ENCODE measurements at places on chromosomes 7 and 10. TPM values are rescaled to one million over a fixed set of nuclear protein-coding genes. Genes with fewer than 3 reads are reported as not detected.

Gene ADAM12
- total RNA-seq: 81.4 TPM

GRCh38 chr7:77537136-77537777, at the start of gene PTPN12:
Gene PTPN12, plus strand, starts transcription at chr7:77537295. Its CDS starts 252 bp downstream, at chr7:77537547.
- peaks cover 46% of the 10 kb centered on the region for H3K4me1 ChIP-seq
- peaks cover 4% of the 10 kb centered on the region for H3K27me3 ChIP-seq
- H3K27ac ChIP-seq: peak within 1 kb of the TSS; percentile 99

DNA sequence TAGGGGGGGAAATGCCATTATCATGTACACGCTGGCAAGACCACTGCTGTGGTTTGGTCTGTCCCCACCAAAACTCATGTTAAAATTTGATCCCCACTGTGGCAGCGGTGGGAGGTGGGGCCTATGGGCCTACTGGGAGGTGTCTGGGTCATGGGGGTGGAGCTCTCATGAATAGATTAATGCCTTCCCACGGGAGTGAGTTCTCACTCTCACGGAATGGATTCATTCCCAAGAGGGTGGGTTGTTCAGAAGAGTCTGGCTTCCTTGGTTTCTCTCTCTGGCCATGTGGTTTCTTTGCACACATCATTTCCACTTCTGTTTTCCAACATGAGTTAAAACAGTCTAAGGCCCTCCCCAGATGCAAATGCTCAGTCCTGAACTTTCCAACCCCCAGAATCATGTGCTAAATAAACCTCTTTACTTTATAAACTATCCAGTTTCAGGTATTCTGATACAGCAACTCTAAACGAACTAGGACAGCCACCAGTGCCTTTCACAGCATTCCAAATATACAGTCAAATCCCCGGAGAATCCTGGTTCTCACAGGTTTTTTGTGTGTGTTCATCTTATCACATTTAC, 44.3 kb downstream of the SMURF1 start:
- no peaks in the 10 kb centered on the region for H3K27me3 ChIP-seq
- H3K27ac ChIP-seq: peak overlapping the region; percentile 90
- DNase-seq: no peak
- H3K4me3 ChIP-seq: peak overlapping the region; percentile 64
- H3K36me3 ChIP-seq: peaks cover 3% of the 10 kb centered on the region

Gene NRAP
- not detected for total RNA-seq

DNA sequence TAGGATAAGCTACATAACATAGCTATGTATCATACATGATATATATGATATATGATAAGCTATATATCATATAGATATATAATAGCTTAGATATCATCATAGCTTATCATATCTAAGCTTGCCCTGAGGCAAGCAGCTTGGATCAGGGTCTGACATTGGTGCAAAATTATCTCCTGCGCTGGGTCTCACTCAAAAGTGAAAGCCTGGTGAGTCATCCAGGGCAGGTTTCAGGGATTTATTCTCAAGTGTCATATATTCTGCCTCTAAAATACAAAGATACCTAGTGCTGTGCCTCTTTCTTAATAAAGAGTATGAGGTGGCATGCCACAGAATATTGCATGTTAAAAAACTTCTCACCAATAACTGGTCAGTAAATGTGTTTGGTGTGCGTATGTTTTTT, 105.9 kb downstream of the CDC14C start:
- no peak overlapping the region for H3K4me3 ChIP-seq
- H3K4me1 ChIP-seq: no peaks in the 10 kb centered on the region
- no peak overlapping the region for H3K27ac ChIP-seq
- H3K27me3 ChIP-seq: no peaks in the 10 kb centered on the region
- H3K36me3 ChIP-seq: no peaks in the 10 kb centered on the region

Gene NUTM2E
- total RNA-seq: 1.6 TPM

Gene GOLGA7B
- total RNA-seq: 0.36 TPM

DNA sequence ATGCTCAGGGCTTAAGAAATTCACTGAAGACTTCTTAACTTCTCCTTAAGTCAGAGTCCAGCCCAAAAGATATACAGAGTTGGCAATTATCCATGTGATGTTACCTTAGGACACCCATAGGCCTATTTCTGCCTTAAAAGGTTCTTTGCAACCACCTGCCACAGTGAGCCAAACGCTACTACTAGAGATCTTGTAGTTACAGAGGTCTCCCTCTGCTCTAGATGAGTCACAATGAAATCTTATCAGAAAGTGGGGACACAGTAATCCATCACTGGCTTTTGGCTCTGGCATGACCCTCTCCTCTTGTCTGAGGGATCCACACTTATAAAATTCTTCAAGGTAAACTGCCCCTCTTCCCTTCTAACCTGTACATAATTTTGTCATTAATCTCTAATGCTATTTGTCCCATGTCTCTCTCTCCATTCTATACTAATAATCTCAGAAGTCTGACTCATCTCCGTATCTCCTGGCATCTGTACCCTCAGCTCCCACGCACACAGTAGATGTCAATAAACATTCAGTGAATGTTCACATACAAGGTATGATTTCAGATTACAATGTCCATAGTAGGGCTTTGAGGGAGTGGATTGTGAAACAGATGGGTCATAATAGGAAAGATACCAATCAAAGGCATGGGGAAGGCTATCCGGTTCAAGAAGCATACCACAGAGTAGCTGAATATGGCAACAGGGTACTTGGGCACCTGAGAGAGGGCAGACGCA, 112.1 kb downstream of the SGMS1 start:
- H3K4me1 ChIP-seq: peaks cover 54% of the 10 kb centered on the region
- H3K36me3 ChIP-seq: no peaks in the 10 kb centered on the region
- no peak overlapping the region for H3K4me3 ChIP-seq
- no peak for DNase-seq

- no peak for DNase-seq
- H3K4me3 ChIP-seq: no peak overlapping the region
- peaks cover 8% of the 10 kb centered on the region for H3K27me3 ChIP-seq
- no peaks in the 10 kb centered on the region for H3K36me3 ChIP-seq
- no peaks in the 10 kb centered on the region for H3K4me1 ChIP-seq
These were observed 53.2 kb downstream of the TFAM start for GRCh38 chr10:58438340-58438871.

Gene KAZALD1
- total RNA-seq: 2.9 TPM

Gene ACHE
- total RNA-seq: 1.7 TPM

DNA sequence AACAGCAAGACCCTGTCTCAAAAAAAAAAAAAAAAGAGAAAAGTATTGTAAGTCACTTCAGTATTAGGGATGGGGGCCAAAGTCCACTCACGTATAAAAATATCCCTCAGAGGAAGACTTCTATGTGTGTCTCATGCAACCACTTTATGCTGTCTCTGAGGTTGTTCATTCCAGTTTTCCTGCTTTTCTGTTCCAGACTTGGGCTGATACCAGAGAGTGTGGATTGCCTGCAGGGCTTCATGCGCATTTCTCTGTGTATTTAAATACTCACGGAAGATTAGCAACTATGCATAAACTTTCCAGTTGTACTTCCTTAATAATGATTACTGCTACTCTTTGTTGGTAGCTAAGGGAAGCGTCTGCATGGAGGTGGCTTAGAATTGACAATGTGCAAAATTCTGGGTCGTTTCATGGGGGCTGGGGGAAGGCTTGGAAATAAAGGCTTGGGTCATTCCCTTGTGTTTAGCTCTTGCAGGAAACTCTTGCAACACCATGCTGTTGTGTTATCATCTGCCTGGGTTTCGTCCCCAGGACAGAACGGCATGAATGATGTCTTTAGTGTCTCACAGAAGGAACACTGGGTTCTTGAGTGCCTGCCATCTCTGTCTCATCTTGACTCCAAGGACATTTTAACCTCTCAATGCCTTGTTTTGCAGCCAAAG, 54.1 kb downstream of the KIAA1217 start:
- H3K27ac ChIP-seq: no peak overlapping the region
- no peak overlapping the region for H3K4me3 ChIP-seq
- DNase-seq: no peak
- no peaks in the 10 kb centered on the region for H3K27me3 ChIP-seq
- H3K36me3 ChIP-seq: peaks cover 11% of the 10 kb centered on the region

- DNase-seq: no peak
- H3K4me1 ChIP-seq: no peaks in the 10 kb centered on the region
- H3K4me3 ChIP-seq: no peak overlapping the region
- no peak overlapping the region for H3K27ac ChIP-seq
- H3K36me3 ChIP-seq: peaks cover 42% of the 10 kb centered on the region
These were observed 10.7 kb downstream of the CUTC start for GRCh38 chr10:99742701-99743100.

GRCh38 chr7:111113263-111114017, 22.5 kb downstream of the LRRN3 start:
- H3K27me3 ChIP-seq: no peaks in the 10 kb centered on the region
- peaks cover 34% of the 10 kb centered on the region for H3K4me1 ChIP-seq
- peaks cover 3% of the 10 kb centered on the region for H3K36me3 ChIP-seq
- no peak overlapping the region for H3K27ac ChIP-seq
- no peak for DNase-seq

- H3K27me3 ChIP-seq: no peaks in the 10 kb centered on the region
- no peak overlapping the region for H3K4me3 ChIP-seq
- no peak for DNase-seq
- H3K4me1 ChIP-seq: no peaks in the 10 kb centered on the region
These were observed 615.7 kb downstream of the SORCS1 start for GRCh38 chr10:106548832-106549231.

DNA sequence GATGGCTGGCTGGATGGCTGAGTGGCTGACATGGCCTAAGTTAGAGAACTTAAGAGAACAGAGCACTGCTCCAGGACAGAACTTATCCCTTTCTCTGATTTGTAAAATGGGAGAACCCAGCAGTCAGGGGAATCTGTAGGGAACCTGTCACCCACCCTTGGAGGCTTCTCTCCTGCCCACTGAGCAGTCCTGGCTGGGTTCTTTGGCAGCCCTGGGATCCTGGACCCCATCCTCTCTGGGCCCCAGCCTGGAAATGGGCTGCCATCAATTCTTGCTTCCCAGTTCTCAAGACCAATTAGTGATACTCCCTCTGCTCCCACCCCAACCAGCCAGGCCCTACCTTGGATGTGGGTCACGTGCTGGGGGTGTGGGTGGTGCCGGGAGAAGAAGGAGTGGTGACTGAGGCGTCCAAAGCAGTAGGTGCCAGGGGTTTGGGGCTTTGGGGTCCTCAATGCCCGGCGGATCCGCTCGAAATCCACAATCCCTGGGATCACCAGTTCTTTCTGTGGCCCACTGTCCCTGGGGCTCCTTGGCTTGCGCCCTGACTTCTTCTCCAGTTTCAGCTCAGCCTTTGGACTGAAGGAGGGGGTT, 3.6 kb downstream of the TBATA start:
- no peak overlapping the region for H3K4me3 ChIP-seq
- no peaks in the 10 kb centered on the region for H3K4me1 ChIP-seq
- no peaks in the 10 kb centered on the region for H3K36me3 ChIP-seq
- DNase-seq: no peak

GRCh38 chr10:114855776-114856543, 34.4 kb downstream of the FHIP2A start:
- DNase-seq: no peak
- H3K4me1 ChIP-seq: no peaks in the 10 kb centered on the region
- no peaks in the 10 kb centered on the region for H3K27me3 ChIP-seq
- H3K27ac ChIP-seq: no peak overlapping the region
- peaks cover 13% of the 10 kb centered on the region for H3K36me3 ChIP-seq

DNA sequence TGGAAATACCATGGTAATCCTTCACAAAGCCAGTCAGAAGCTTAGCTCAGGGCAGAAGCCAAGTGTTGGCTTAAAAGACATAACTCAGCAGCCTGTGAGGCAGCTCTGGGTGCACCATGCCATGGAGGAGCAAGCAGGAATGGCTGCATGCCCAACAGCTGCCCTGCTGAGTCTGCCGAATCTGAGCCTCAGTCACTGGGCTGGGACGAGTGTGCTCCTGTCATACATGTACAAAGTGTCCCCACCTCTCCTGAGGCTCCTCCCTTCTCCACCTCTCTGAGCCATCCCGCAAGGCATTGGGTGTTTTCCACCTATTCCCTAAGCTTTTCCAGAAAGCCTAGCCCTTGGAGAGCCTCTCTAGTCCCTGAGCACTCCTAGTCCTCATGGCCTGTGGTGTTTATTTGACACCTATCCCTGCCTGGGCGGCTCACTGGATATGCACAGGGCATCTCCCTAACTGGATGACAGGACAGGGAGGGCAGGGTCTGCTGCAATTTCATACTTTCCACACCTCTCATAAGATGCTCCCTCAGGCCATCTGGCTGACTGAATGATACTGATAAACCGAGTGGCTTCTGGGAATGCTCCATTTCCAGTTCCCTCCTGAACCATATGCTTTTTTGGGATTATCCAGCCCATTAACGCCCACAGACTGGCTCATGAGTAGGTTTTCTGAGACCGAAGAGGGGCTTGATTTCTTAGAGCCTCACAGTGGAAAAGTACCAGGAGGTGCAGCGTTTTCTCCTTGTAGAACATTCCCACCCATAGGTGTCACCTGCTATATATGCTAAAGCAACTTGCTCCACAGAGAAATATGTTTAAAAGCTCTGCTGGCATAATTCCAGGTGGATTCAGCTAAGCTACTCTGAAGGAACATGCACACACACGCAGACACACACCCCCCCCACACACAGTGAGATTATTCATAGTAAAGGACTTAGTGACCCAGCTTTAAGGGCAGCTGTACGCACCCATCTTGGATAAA, 199.3 kb downstream of the SNX10 start:
- no peak overlapping the region for H3K27ac ChIP-seq
- no peak overlapping the region for H3K4me3 ChIP-seq
- H3K4me1 ChIP-seq: no peaks in the 10 kb centered on the region
- no peak for DNase-seq
- peaks cover 3% of the 10 kb centered on the region for H3K27me3 ChIP-seq

Gene VKORC1L1
- total RNA-seq: 33.6 TPM

GRCh38 chr10:86775870-86776180, 19.4 kb downstream of the BMPR1A start:
- H3K4me1 ChIP-seq: peaks cover 30% of the 10 kb centered on the region
- peak overlapping the region; percentile 65 for H3K27ac ChIP-seq
- peaks cover 2% of the 10 kb centered on the region for H3K36me3 ChIP-seq
- H3K4me3 ChIP-seq: no peak overlapping the region
- no peak for DNase-seq

- H3K4me3 ChIP-seq: no peak overlapping the region
- H3K36me3 ChIP-seq: no peaks in the 10 kb centered on the region
- no peak overlapping the region for H3K27ac ChIP-seq
- peaks cover 9% of the 10 kb centered on the region for H3K4me1 ChIP-seq
- DNase-seq: no peak
- no peaks in the 10 kb centered on the region for H3K27me3 ChIP-seq
These were observed 33.0 kb downstream of the MAGI2 start for GRCh38 chr7:79420464-79420863.

GRCh38 chr7:3591944-3592343, 290.9 kb downstream of the SDK1 start:
- H3K36me3 ChIP-seq: no peaks in the 10 kb centered on the region
- H3K4me3 ChIP-seq: no peak overlapping the region
- DNase-seq: no peak
- peaks cover 19% of the 10 kb centered on the region for H3K4me1 ChIP-seq

DNA sequence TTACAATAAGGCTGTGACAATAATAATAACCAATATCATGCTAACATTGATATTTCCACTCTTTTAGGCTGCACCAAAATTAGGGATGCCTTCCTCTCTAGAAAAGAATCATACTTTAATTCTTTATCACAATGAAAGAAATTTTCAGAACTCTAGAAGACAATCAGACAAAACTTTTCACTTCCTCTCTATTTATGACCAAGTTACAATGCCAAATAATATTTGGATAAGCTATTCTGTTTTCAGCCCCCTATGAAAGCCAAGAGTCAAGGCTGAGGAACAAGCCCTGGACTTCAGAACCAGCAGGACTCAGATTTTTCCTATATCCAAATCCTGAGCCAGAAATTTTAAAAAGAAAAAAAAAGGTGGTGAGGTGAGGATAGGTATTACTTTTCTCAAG, 4.6 kb downstream of the HYCC1 start:
- no peaks in the 10 kb centered on the region for H3K36me3 ChIP-seq
- H3K27ac ChIP-seq: no peak overlapping the region
- H3K4me3 ChIP-seq: no peak overlapping the region
- peaks cover 3% of the 10 kb centered on the region for H3K27me3 ChIP-seq

- no peaks in the 10 kb centered on the region for H3K27me3 ChIP-seq
- H3K4me1 ChIP-seq: peaks cover 5% of the 10 kb centered on the region
- H3K4me3 ChIP-seq: no peak overlapping the region
- no peaks in the 10 kb centered on the region for H3K36me3 ChIP-seq
- no peak for DNase-seq
These were observed 19.7 kb downstream of the RPS24 start for GRCh38 chr10:78053211-78053868.

Gene SPDYE11
- not detected for total RNA-seq
